Amniotic stem cell (primary cell): ENCODE measurements at places on chromosomes 2 and 18.

DNA sequence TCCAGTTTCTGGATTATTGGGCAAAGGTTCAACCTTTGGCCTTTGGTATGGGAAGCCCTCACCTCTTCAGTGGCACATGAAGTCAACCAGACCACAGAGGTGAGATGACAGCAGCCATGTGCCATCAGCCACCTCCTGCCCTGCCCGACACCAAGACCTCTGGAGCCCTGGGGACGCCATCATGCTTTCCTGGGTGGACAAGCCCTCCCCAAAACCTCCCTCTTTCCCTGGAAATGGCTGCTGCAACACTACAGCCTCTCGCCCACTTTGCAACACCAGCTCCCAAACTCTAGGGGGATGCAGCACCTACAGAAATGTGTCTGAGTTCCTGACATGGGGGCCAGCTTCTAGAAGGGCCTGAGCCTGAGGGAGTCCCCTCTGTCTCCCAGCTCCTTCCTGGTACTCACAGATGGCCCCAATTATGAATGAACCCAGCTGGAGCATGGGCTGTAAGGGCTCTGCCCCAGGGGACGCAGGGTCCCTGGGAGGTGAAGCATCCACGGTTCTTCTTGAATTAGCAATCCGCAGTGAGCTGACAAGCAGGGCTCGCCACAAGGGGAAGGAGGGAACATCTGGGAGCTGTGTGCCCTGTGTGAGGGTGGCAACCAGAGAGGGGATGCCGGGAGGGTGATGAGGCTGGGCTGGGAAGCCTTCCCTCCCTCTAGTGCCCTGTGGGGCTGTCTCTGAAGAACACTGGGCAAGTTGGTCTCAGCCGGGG is 268.5 kb upstream of the HDAC4 start:
- no peak for DNase-seq

GRCh38 chr18:52163478-52163877 is 176.5 kb upstream of the DCC start:
- no peak for DNase-seq

GRCh38 chr2:56230156-56230555 is 46.4 kb downstream of the CCDC85A start:
- DNase-seq = no peak

DNA sequence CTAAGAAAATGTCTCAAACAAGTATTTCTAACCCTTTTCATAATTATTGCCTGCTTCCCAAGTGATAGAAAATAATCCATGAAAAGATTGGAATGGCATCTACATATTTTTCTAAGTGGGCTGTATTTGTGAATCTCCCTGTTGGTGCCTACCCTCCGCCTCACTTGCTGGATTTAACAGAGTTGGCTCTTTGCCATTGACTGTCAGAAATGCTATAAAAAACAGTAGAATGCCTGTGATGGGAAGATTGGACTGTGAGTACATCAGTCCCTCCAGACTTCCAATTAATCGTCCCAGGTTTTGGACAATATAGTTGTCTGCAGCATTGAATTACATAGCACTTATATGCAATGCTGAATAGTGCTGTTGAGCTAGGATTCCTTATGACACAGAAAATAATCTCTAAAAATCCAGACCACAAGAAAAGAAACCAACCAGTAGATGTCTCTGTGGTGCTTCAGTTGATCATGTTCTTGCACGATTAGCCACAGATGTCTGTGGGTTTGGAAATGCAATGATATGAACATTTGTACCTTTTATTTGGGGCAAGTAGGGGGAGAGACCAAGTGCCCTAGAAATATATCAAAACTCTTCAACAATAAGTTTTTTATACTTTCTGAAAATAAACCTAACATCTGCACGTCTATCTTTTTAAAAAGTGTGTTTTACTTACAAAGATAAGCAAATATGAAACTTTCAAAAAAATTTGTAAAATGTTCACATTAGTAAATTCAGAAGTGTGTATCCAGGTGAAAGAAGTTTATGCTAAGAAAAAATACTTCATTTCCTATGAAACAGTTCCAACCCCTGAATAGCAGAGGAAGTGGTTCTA is 88.5 kb downstream of the DYNAP start:
- peak; percentile 49 for DNase-seq

GRCh38 chr2:132473174-132473883 is 56.7 kb downstream of the GPR39 start:
- no peak for DNase-seq

DNA sequence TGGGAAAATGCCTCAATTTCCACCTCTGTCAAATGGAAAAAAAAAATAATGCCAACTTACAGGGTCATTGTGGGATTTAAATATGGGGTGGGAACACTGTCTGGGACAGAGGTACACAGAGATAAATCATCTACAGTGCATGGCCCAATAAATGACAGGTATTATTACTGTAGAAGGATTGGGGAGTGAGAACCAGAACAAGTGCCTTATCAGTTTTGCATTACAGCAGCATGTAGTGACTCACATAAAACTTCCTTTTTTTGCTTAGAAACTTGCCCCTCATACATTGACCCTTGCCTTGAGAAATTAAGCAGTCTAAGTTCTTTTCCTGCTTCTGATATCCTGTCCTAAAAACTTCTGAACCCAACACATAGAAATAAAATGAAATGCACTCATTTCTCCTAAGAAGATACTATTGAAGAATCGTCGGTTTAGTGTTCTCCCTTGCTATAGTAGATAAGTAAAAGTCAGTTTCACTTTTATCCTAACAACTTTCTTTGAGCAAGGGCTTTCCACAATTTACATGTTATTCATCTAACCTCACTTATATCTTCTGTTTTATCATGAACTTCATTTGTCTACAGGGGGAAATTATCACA is 121.0 kb upstream of the HAAO start:
- no peak for DNase-seq

GRCh38 chr2:70250434-70250833 is 2.0 kb upstream of the TIA1 start:
- no peak for DNase-seq

DNA sequence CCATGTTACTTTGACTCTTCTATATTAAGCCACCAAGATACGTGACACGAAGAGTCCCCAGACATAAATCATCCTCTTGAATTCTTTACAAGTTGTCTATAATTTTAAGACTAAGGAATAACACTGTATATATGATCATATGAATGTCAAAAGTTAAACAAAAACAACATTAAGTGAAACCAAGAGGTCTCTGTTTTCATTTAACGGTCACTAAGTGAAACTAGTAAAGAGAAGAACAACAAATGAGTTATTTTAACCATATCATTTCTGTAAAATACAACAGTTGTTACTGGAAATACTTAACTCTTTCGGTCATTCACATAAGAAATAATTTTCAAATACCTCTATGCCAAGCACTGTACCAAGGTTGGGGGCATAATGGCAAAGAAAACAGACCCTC is 45.7 kb upstream of the STK17B start:
- no peak for DNase-seq

- DNase-seq = no peak
Observed at GRCh38 chr2:3805201-3805939, 102.0 kb downstream of the DCDC2C start.
